SHP77 treated with DMSO at 0.1 percent for 48 hours (cell line): ENCODE measurements at places on chromosomes 4 and X.

DNA sequence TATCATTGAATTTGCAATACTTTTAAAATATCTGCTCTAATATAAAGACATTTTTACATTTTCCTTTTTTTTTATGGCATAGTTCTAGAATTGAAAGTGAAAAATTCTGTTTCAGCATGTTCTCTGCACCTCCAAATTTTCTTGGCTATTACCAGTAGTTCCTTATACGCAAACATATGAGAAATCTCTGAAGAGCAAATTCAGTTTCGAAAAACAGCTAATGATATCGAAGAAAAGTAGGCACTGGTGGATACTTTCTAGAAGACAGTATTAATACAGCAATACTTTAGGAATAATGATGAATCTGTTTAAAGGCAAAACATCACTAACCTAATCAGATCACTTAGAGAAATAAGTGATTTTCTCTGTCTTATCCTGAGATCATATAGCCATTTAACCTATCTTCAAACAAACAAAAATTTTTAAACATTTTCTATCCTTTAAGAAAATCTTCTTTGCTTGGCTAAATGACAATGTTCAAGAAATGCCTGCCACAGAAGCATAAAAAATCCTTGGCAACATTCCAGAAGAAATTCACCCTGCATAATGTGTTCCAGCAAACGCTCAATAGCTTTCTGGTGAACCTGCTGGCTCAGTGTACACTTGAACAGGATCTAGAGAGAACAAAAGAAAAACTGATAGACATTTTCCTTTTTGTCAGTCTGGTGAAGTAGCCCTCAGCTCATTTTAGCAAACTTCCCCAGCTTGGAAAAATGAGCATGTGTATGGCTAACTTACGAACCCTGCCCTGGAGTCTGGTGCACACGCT lies 51.2 kb upstream of the KLF3 start:
- DNase-seq, result no peak

GRCh38 chr4:145452447-145453162 lies 29.0 kb upstream of the SMAD1 start:
- no peak for DNase-seq

- no peak for DNase-seq
Observed at GRCh38 chr4:188867796-188868195, 728.6 kb downstream of the TRIML1 start.

DNA sequence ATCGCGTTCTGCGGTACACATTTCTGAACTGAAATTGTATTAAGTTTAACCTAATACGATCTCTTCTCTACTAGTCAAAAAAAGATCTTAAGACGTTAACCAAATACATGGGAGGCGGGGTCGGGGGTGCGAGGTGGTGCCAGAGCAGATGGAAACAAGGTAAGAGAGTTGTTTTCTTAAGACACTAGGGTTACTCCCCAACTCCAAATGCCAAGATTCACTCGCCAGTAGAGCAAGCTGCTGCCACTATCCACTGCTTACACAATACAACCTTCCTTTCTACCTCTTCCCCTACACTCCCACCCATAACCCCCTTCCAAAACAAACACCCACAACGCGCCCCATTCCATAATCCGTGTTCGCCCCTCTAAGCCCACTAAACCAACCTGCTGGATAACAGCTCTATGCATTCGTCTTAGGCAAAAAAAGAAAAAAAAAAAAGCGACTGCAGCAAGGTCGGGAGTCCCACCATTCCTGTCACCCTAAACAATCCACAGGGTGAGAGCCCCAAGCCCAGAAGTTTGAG lies 1.3 kb downstream of the LCORL start:
- DNase-seq, result no peak

- DNase-seq, result no peak
Observed at GRCh38 chr4:175657571-175657970, 154.5 kb downstream of the GPM6A start.

DNA sequence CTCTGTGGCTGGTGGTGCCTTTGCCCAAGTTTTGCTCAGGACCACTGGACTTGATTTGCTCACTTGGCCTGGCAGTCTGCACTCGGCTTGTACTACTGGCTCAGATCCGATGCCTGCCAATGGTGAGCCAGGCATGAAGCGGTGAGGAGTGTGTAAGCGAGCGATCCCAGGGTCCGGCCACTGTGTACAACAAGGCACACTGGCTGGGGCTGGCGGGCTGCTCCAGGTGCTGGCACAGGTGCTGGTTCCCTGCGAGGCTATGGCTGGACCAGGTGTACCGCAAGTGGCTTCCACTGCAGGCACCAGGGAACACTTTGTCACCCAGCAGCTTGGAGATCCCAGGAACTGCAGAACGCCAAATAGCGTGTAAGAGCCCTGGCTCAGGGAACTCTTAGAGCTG lies 329.7 kb downstream of the CCSER1 start:
- no peak for DNase-seq

GRCh38 chr4:34731070-34731469 lies 1513.2 kb downstream of the ARAP2 start:
- no peak for DNase-seq

DNA sequence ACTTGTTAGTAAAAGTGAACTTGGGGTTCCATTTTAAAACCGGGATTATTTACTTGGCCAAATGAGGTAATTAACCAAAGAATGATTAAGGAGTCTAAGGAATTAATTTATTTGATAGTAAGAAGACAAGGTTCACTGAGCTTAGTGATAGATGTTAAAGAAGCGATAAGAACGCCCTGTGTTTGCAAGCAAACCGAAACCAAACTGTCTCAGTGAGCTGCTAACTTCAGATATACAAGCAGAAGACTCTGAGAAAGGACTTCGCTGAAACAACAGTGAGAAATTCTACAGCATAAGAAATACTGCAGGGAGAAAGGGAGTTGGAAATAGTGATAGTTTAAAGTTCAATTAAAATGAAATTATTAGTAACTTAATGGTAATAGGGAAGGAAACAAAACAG lies 37.6 kb upstream of the SHISA3 start:
- DNase-seq, result no peak

DNA sequence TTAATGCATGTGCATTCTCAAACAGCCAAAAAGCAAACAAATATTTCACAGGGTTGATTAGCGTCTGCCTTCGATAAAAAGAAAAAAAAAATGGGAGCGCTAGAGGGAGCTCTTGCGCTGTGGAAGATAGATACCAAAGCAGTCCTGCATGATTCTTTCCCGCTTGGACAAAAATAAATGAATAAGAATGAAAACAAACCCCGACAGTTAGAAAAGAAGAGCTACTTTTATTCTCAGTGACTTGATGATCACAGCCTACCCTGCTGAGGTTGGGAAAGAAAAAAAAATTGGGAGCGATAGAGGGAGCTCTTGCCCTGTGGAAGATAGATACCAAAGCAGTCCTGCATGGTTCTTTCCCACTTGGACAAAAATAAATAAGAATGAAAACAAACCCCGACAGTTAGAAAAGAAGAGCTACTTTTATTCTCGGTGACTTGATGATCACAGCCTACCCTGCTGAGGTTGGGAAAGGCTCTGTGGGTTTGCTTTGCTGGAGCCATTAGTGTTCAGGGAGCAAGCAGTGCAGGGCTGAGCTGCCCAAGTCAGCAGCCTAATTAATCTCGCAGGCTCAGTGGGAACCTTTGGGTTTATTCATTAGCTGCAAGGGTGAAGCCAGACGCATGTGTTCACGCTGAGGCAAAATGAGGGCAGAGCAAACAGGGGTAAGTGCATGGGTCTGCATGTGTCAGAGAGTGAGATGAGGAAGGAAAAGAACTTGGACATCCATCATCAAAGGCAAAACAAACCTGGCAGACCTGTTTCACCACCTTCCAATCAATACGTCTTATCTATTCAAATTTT lies 249.3 kb upstream of the PRKX start:
- peak; percentile 1 for DNase-seq

- no peak for DNase-seq
Observed at GRCh38 chrX:47482065-47482511, 934 bp downstream of the ZNF41 start.

DNA sequence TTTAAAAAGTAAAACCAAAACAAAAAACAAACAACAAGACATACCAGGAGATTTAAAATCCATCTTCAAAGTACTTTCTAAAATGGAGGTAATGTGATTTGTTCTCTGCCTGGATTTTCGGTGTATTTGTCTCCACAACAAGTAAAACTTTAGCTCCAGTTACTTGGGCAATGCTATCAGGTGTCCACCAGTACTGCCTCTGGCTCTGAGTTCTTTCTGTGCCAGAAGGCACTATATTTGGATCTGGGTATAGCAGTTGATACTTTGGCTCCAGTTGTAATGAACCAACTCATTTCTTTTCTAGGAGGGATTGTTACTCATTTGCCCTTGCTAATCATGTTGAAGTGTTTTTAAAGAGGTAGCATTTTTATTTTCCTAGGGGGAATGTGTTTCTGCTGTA lies 9.5 kb upstream of the PDLIM5 start:
- DNase-seq, result no peak

DNA sequence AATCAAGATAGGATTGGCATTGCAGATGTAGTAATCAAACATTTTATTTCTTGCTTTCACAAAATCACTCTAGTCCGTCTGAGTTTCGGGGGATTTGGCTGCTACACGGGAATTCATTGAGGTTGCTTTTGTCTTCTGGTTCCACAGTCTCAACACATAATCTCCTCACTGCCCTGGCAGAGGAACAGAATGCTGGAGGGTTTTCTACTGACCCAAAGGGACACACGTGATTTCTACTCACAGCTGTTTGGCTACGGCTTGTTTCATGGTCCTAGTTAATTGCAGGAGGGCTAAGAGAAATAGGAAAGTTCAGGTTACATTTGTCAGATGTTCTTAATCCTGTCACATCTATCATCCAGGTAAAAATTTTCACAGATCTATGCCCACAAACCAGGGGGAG lies 1811.6 kb downstream of the ARAP2 start:
- no peak for DNase-seq

DNA sequence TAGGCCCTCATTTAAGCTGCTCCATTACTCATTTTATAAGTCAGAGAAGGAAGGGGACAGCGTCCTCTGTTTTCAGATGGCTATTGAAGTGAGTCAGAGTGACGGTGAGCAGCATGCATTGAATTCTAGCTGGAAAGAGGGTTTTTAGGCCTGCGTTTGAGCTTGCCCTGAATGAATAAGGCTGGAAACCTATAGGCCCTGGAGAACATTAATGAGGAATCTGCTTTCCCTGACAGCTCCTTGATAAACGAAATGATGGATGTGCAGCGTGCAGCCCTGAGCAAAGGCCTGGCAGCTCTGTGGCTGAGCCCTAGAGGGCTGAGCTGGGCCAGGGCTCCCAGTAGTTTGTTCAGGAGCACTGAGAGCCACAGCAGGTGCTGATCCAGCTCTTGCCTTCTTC lies 33.4 kb downstream of the TBL1X start:
- DNase-seq, result no peak

DNA sequence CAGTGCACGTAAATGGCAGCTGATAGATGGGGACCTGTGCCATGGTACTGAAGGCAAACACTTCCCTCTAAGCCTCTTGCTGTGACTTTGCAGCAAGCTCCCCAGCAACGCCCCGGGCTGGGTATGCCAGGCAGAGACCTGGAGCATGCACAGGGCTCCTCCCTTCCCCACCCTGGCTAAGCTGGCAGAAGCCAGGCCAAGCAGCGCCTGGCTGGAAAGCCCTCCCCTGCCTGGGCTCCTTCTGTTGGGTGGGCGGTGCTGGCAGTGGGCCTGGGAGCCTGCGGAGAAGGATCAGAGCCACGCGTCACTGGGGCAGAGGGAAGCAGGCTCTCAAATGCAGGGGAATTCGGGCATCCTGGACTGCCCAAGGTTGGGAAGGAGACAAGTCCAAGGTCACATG lies 3.6 kb downstream of the ATP2B3 start:
- no peak for DNase-seq

- no peak for DNase-seq
Observed at GRCh38 chr4:174853629-174854028, 24.6 kb upstream of the GLRA3 start.

DNA sequence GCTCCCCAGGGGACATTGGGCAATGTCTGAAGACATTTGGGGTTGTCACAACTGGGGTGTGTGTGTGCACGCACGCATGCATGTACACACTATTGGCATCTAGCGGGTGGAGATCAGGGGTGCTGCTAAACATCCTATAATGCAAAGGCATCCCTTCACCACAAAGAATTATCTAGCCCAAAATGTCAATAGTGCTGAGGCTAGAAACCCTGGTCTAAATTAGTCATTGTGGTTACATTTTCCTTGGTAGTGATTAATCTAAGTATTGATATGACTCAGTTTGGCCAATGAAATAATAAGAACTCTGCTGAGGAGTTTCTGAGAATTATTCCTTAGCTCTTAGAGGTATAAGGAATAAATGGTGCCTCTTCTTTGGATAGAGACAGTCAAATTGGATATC lies 200.2 kb downstream of the CLCN4 start:
- DNase-seq, result no peak

DNA sequence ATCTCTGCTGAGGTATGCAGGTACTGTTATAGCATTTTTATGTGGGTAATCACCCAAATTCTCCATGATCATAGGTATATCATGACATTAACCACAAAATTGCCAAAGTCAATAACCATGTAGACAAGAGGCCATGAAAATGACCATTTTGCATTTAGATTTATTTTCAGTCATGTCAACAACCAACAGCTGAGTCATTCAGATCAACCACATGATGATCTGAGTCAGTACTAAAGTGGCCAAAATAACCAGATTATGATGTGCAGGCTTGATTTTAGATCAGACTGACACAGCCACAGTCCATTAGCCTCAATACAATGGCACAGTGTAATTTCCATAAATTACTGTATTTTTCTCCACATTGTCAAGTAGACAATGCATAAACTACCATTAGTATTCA lies 240.5 kb downstream of the GRIA3 start:
- no peak for DNase-seq

GRCh38 chrX:133151336-133151735 lies 54.4 kb upstream of the USP26 start:
- DNase-seq, result no peak

GRCh38 chr4:101262683-101263082 lies 84.6 kb downstream of the PPP3CA start:
- no peak for DNase-seq

GRCh38 chr4:125719987-125720386 lies 405.2 kb downstream of the FAT4 start:
- DNase-seq, result no peak

GRCh38 chrX:119943185-119943988 lies at the start of gene NKAP:
Gene NKAP (minus strand): TSS chrX:119943751. CDS start chrX:119943605, 146 bp downstream.
- DNase-seq, result peak; percentile 35

GRCh38 chr4:71784569-71785197 lies 804 bp upstream of the GC start:
- DNase-seq, result no peak

GRCh38 chr4:185280608-185281007 lies 71.2 kb downstream of the SNX25 start:
- DNase-seq, result no peak

GRCh38 chr4:163663454-163664225 lies 169.2 kb downstream of the TMA16 start:
- no peak for DNase-seq

- no peak for DNase-seq
Observed at GRCh38 chrX:139933904-139934303, 1.1 kb upstream of the ATP11C start.

DNA sequence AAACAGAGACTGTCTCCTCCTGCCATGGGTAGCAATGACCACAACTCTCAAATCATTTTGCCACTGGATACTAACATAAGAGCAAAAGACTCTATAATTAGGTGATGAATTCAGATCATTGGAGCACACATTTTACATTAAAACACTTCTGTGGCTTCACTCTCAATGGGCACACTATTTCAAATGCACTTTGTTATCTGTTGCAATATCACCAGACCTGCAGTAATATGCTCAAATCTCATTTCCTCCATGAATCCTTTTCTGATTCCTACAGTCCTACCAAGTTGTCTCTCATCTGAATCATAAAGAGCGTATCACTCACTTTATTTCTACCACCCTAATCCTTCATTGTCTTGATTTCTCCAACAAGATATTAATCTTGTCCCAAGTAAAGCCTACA lies 302.8 kb downstream of the KCNIP4 start:
- DNase-seq, result no peak

- no peak for DNase-seq
Observed at GRCh38 chrX:126030021-126030420, 136.1 kb downstream of the DCAF12L2 start.
